ENCODE measurements at places on chromosomes 5 and 9.

DNA sequence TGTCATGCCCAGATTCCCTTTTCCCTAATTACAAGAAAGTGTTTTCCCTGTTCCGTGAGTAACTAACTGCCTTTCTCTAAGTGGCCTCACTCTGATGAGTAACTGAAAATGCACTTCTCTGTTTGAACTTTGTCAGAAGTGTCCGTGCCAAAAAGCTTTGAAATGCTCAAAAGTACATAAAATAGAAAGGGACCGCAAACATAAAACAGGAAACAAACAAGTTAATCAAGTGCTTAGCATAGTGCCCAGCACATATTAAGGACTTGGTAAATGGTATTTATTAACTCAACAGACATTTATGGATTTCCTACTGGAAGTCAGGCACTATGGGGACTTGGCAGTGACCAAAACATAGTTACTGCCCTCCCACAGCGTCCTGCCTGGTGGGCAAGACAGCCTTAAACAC, 22.3 kb downstream of the AQP3 start:
- no peak for DNase-seq

DNA sequence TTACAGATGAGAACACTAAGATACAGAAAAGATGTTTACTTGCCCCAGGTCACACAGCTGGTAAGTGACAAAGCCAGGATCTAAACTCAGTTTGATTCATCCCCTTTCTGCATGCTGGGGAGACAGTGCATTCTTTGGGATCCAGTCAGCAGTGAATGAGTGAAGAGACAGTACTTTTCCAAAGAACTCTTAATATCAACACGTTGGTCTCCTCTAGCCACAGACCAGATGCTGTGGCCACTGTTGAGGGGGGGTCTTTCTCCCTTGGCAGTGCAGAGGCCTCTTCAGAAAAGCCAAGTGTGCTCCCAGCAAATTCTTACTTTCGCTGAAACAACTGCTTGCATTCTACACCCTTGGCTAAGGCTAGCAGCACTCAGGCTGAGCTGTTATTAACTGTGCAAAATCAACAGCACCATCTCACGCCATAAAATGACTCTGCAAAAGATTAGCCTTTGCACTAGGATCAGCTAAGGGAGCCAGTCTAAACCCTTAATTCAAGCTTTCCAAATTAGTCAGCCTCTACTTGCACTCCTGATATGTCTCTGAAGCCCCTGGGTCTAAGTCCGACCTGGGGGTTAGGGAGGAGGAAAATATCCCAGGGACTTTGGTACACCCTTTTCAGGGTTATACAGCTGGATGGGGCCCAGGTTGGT, 4.8 kb upstream of the TMEM171 start:
- no peak for DNase-seq

- no peak for DNase-seq
These were observed 137.0 kb downstream of the FER start for GRCh38 chr5:108884736-108885135.

DNA sequence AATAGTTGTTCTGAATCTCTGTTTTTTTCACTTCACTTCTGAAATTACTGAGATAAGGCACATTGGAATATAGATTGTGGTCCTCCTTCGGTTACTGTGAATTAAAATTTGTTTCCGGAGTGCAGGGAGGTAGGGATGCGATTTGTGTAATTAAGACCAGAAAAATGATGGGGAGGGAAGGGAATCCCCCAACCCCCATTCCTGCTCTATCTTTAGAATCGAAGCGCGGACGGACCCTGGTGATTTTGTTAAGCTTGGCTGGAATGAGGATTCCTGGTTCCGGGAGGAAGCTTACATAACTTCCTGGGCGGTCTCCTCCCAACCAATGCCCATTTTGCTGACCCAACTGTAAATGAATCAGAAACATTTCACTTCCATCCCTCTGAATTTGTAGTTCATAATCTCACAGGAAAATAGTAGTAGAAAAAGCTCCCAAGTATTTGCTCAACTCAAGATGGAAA, 220.1 kb upstream of the MSX2 start:
- no peak for DNase-seq

- DNase-seq = no peak
These were observed 289.1 kb upstream of the KLF4 start for GRCh38 chr9:107778661-107779060.

DNA sequence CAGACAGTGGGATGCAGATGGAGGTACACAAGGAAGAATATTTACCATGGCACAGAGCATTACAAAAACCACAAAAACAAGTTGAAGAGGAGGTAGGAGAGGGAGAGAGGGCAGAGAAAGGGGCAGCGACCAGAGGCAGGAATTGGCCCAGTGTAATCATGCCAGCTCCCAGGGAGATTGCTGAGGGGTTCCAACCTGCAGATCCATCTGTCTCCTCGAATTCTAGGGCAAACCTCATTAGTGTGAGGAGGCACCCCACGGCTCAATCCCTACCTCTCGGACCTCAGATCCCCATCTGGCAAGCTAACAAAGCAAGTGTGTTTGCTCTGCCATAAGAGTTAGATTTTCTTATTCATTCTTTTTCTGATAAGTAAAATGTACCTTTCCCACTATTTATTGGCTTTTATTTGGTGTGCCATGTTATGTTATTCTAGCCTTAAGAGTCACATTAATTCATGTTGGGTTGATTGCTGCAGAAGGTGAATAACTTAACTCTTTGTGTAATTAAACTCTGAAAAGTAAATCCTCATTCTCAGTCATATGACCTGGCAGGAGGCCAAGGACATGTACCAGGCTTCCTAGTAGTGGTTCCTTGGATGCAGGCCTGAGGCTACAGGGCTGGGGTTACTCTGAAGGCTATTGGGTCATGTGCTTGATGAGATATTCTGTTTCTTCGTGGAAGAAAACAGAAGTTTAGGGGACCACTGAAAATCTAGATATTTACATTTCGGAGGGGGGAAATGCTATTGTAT, 315.2 kb upstream of the ATP10B start:
- no peak for DNase-seq

DNA sequence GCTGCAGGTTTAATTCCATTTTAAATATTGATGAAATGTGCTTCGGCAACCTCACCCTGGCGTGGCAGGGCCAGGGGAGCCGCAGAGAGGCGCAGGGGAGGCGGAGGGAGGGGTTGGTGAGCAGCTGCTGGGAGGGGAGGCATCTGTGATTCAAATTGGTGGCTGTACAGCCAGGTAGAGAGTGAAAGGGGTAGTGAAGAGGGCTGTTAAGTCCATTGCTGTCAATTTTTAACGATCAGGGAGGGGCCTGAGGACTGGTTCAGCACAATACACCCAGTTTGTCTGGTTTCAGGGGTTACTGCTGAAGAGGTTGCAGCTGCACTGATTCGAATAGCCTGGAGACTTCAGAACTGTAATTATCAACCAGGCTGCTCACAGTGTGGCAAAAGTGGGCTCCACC, 31.3 kb downstream of the LHX6 start:
- DNase-seq = no peak

GRCh38 chr5:171521219-171521633, 101.8 kb downstream of the FGF18 start:
- DNase-seq = peak; percentile 31

DNA sequence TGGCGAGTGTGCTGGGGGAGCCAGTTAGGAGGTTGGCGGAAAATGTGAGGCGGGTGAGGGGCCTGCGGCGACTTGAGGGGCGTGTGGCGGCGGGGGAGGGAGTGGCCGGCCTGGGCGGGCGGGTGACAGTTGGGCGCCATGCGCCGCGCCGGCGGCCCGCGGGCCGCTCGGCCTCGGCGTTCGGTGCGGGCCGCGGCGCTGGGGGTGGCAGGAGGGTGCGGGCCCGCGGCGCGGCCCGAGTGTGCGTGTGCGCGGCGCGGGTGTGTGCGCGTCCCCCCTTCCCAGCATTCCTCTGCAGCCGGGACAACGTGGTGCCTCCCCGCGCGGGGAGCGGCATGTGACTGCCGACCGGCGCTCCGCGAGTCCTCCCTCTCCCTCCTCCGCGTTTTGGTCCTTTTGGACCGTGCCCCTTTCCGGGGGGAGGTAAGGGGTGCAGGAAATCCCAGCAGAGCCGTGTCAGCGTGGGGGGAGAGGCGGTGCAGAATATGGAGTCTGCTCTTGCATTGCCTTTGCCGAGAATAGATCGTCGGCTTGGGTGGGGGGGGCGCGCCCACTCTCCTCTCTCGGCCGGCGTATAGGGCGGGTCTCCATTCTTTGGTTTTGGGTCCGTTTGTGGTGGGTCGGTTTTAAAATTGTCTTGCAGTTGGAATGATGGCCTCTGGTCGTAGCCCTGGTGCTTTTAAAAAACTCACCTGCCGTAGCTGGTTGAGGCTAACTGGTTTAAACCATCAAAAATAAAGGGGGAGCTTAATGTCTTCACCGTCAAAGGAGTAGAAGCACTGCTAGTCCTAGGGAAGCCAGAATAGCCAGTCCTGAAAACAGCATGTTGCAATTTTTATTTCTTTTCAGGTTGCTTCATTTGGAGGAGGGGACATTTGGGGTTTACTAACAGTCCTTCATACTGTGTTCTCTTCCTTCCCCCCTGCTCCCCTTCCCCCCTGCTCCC, 2.0 kb downstream of the LARP1 start:
- DNase-seq = peak; percentile 41

Measured in mucosa of gallbladder (tissue), 1 donor.